AG08395 (cell line): ENCODE measurements at places on chromosomes 12 and 14.

DNA sequence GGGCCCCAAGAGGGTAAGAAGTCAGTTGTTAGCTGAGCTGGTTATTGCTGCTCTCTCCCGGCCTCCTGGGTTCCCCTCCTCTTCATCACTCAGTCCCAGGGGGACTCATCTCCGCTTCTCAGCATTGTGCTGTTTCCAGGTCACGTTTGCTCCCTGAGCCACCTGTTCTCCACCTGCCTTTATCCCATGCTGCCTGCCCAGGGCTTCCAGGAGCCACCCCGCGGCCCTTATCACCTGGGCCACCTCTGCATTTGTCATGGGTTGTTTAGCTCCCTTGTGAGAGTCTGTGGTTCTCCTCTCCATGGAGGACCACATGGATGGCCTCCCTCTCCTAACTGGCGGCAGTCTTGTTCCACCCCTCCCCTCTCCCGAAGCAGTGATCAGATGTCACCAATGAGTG, 36.0 kb downstream of the SYNDIG1L start:
- no peak for DNase-seq

DNA sequence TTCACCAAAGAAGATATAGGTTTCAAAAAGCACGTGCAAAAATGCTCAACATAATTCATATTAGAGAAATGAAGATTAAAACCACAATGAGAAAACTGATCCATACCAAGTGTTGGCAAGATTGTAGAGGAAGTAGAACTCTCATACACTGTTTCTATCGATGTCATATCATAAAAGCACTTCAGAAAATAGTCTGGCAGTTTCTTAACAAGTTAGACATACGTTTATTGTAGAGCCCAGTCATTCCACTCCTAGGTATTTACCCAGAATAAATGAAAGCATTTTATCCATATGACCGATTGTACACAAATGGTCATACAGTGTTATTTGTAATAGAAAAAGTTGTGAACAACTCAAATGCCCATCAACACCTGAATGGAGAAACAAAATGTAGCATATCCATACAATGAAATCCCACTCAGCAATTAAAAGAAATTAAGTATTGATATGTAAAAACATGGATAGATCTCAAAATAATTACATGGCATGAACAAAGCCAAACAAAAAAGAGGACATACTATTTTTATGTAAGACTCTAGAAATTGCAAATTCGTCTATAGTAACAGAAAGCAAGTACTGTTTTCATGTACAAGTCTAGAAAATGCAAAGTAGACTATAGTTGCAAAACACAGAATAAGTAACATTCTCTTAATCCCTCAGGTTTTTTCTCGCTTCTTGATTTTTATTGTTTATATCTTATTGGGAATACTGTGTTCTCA, 41.0 kb downstream of the USP15 start:
- DNase-seq = no peak

- no peak for DNase-seq
These were observed 108.9 kb upstream of the RESF1 start for GRCh38 chr12:31850268-31850667.

GRCh38 chr14:105060751-105061427, 4.3 kb downstream of the GPR132 start:
- no peak for DNase-seq

- peak; percentile 80 for DNase-seq
These were observed 58.1 kb downstream of the HSP90AA1 start for GRCh38 chr14:102028733-102029132.

DNA sequence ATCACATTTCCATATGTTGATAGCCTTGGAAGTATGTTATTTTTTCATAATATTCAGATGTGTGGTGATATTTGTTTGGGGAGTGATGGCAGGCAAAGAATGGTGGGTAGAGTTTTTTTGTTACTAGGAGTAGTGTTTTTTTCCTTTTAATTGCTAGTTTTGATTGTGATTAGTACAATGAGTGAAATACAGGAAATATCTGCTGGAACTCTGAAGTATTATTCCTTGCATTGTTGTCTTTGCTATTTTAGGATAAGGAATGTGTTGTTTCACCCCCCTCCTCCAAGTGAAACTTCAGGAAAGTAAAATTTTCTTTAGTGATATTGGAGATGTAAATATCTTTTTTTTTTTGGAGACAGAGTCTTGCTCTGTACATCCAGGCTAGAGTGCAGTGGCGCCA, 105.4 kb downstream of the DIP2B start:
- no peak for DNase-seq

GRCh38 chr14:81474148-81474492, 59.5 kb downstream of the SEL1L start:
- no peak for DNase-seq

- no peak for DNase-seq
These were observed 7.6 kb downstream of the ARHGEF40 start for GRCh38 chr14:21077672-21078071.

DNA sequence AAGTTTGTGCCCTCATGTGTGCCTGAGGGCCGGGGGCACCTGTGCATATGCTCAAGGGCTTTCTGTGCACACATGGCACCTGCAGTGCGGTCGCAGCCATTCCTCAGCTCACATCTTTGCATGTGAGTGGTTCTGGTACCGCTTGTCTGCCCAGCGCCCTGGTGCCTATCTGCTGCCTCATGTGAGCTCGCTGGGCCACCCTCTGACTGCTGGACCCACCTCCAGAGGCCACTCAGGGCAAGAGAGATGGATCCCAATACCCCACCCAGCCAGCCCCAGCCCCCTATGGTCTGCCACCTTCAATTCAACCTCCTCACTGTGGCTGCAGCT, 5.4 kb upstream of the AMN start:
- no peak for DNase-seq

DNA sequence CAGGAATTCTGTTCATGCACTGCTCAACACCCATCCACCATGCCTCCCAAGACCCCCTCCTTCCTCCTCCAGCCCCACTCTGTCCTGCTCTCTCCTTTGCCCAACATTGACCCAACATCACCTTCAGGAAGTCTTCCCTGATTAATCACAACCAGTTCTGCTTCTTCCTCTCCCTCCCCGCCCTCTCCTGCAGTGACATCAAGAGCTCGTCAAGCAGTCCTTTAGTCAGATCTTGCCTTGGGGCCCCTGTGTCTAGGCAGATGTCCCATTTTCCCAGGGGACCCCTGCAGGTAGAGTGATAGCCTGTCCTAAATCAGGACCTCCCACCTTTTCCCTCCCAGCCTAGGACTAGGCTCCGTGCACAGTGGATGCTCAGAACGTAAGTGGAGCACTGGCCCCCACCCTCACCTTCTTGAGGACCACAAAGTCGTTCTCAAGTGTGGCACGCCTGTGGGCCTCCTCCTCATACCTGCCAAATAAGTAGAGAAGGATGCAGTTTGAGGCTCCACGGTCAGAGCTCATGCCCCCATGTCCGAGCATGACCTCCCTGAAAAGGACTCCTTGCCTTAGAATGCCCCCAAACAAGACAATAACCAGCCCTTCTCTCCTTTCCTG, 2.3 kb downstream of the KRT78 start:
- DNase-seq = no peak

DNA sequence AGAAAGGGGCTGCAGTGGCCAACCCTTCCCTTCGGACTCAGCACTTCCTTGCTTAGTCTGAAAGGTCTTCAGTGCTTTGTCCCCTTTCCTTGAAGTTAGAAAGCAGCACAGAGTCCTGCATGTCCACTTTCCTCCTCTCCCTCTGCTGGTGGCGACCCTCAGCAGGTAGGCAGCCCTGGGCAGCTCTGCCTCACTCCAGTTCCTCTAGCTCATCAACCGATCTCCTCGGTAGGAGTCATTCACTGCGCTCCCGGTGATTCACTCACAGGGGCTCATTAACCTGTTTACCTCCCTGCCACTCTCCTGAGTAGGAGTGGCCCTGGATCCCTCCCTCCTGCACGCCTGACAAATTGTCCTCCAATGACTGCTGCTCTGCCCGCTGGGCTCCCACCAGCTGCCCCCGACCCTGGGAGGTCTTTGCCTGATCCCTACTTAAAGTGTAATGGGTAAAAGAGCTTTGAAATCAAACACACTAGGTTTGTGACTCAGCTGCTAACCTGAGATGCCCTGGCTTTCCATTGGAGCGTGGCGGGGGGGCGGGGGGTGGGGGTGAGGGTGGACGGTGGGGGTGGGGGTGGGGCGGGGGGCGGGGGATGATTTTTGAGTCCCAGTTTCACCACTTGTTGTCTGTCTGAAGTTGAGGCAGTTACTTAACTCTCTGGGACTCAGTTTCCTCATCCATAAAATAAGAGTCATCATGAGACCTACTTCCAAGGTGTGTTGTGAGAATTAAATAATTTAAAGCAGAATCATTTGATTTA, 4.2 kb downstream of the SCNN1A start:
- no peak for DNase-seq

GRCh38 chr14:98198385-98198784, 1073.6 kb downstream of the BCL11B start:
- DNase-seq = no peak

DNA sequence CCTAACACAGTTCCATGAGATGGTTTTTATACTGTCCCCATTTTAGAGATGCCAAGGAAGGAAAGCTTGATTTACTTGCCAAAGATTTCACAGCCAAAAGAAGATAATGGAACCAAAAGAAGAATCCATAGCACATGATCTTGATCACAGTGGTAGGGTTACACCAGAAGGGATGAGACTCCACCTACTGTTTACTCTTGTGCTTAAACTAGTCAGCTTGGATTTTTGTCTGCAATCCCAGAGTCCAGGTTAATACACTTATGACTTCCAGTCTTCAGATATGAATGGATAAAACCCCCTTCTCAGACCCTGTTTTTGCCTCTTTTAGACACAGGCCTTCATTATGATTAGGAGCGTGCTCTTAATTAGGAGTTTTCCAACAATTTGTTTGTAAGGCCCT, 454.2 kb downstream of the AEBP2 start:
- DNase-seq = peak; percentile 48

GRCh38 chr14:38206689-38207376, 871 bp upstream of the SSTR1 start:
- no peak for DNase-seq

- DNase-seq = no peak
These were observed 222.3 kb upstream of the NOS1 start for GRCh38 chr12:117583677-117584225.

- no peak for DNase-seq
These were observed 259.6 kb upstream of the TMTC1 start for GRCh38 chr12:30043151-30043847.

GRCh38 chr12:12467688-12468261, 94.9 kb downstream of the DUSP16 start:
- DNase-seq = no peak

DNA sequence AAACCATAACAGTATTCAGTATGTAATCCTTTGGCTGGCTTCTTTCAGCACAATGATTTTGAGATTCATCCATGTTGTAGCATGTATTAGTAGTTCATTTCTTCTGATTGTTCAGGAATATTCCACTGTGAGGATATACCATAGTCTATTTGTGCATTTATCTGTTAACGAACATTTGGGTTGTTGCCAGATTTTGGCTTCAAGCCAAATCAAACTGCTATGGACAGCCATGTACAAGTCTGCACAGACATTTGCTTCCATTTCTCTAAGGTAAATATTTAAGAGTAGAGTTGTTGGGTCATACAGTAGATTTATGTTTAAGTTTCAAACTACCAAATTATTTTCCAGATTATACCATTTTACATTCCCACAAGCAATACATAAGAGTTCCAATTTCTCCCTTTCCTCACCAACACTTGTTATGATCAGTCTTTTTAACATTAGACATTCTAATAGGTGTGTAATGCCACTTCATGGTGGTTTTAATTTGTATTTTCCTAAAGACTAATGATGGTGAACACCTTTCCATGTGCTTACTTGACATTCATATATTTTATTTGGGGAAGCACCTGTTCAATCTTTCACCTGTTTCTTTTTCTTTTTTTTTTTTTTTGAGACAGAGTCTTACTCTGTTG, 56.6 kb downstream of the ZFYVE21 start:
- DNase-seq = no peak

GRCh38 chr12:51593021-51593420, 2.0 kb downstream of the SCN8A start:
- no peak for DNase-seq

DNA sequence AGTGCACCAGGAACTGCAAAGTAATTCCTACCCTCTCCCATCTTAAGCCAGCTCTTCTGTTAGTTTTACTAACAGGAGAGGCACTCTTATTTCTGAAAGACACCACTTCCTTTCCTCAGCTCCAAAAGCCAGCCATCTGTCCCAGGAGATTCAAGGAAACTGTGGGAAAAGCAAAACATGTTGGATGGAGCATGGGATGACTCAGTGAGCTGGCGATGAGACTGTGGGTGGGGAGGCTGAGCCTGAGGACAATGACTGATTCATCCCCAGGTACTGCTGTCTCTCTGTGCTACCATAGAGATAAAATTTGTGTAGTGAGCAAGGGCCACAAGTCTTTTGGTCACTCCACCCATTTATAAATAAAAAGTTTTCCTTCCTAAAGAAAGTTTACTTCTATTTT, 141.4 kb downstream of the MYRFL start:
- peak; percentile 77 for DNase-seq

DNA sequence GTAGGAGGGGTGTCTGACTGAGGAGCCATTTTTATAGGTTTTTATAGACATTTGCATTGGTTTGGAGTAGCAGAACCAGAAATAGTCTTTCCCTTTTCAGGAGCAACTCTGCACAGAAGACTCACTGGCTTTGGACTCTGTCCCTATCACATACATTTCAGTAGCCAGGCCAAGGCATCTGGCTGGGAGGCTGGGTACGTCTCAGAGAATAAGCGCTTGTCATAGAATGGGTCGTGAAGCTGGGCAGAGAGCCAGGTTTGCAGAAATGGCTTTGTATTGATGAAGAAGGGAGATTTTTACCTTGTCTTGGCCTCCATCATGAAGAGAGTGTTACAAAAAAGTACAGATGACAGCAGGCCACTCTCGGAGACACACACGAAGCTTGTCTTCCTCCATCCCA, 98.6 kb downstream of the CACNA1C start:
- DNase-seq = no peak

GRCh38 chr12:6827982-6828780, at the start of gene P3H3:
Gene P3H3 (plus strand): TSS chr12:6828407. CDS start chr12:6828441, 34 bp downstream.
- peak; percentile 58 for DNase-seq

- DNase-seq = no peak
These were observed 159.6 kb downstream of the CEP128 start for GRCh38 chr14:80781972-80782367.

GRCh38 chr12:121461048-121461447, 61.1 kb downstream of the RNF34 start:
- no peak for DNase-seq

GRCh38 chr14:68807148-68807600, 14.3 kb upstream of the ZFP36L1 start:
- peak; percentile 80 for DNase-seq

GRCh38 chr14:105501504-105502291, 10.7 kb downstream of the TEDC1 start:
- DNase-seq = no peak

- DNase-seq = peak; percentile 3
These were observed 27.6 kb upstream of the KCNMB4 start for GRCh38 chr12:70338531-70338930.

- no peak for DNase-seq
These were observed 620.1 kb downstream of the MED13L start for GRCh38 chr12:115657081-115658013.

DNA sequence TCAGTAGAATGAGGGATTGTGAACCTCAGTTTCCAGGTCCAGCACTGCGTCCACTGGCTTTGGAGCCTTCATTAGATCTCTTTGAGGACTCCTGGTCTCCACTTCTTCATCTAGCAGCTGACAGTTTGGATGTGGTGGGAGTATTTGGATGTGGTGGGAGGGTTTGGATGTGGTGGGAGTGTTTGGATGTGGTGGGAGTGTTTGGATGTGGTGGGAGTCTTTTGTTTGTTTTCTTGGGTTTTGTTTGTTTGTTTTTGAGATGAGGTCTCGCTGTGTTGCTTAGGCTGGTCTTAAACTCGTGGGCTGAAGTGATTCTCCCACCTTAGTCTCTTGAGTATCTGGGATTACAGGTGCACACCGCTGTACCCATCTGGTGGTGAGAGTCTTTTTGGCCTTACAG, 64.7 kb downstream of the IFT43 start:
- DNase-seq = no peak

- DNase-seq = no peak
These were observed 80.2 kb upstream of the NUDT4 start for GRCh38 chr12:93297536-93297935.
